Activated gamma-delta T cell treated with Interleukin-2 at 50 U/mL for 16 hours (primary cell): ENCODE measurements at places on chromosomes 4 and X.

DNA sequence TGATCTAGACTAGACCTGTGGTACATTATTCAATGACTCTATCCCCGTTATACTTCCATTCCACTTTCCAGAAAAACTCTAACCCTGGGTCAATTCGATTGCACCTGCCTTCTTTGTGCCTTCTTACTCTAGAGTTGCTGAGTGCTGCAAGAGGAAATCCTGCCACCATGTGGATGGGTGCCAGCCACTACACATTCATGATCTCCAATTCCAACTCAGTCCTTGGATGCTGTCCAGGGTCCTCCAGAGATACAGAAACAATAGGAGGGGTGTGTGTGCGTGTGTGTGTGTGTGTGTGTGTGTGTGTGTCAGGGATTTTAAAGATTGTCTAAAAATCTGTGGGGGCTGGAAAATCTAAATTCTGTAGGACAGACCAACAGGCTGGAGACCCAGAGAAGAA, 42.9 kb upstream of the INTS6L start:
- peak; percentile 25 for DNase-seq

- DNase-seq: no peak
Observed at GRCh38 chr4:129248621-129249020, 152.7 kb downstream of the C4orf33 start.

DNA sequence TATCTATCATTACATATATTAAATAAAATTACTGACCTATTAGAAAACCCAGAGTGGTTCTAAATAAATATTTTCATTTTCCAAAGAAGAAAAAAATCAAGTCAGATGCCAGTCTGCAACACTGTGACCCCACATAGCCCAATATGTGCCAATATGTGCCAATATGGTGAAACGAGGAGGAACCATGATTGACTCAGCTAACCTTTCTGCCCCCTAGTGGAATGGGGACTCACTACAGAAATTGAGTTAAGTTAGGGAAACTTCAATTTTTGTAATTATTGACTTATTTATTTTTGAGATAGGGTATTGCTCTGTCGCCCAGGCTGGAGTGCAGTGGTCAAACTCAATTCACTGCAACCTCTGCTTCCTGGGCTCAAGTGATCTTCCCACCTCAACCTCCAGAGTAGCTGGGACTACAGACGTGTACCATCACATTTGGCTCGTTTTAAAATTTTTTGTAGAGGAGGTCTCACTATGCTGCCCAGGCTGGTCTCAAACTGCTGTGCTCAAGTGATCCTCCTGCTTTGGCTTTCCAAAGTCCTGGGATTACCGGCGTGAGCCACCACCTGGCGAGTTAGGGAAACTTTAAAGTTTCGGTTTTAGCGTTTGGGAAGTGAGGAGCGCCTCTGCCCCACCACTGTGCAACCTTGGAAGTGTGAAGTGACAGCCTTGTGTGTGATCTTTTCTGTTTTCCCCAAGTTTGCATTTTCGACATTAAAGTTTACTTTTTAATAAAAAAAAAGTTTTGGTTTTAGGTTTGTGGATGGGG, 116.8 kb upstream of the SHISA3 start:
- DNase-seq: no peak

DNA sequence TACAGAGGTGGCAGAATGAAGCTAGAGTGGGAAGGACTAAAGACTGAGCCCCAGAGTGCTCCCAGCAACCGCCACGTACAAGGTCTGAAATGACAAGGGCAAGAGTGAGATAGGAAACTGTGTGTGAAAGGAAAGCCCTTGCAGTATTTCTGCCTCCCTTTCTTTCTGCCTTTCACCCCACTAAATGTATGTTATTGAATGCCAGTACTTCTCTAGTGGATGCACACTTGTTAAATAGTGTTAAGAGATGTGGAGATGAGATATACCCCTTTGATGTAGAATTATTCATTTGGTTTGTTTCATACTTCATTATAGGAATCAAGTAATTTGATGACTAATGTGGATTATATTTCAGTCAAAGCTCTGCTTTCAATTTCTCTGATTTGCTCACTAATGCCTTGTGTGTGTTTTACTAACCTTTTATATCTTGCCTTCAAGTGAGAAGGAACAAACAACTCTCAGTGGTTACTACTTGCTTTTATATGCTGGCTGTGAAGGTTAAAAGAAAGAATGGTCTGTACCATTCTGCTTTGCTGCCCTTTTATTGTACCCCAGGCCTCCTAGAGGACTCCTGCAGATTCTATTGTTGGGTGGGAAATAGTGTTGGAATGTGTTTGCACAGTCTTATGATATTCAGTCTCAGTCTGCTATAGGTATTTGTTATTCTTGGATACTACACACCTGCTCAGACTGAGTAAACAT, 8.0 kb upstream of the ANXA3 start:
- no peak for DNase-seq

GRCh38 chrX:137945470-137945869, 379.5 kb downstream of the ZIC3 start:
- no peak for DNase-seq

- no peak for DNase-seq
Observed at GRCh38 chr4:7323872-7324650, 110.7 kb downstream of the PSAPL1 start.

- DNase-seq: no peak
Observed at GRCh38 chr4:55517526-55518229, 29.0 kb downstream of the CLOCK start.

GRCh38 chr4:4330794-4331193, 40.7 kb downstream of the ZBTB49 start:
- no peak for DNase-seq

DNA sequence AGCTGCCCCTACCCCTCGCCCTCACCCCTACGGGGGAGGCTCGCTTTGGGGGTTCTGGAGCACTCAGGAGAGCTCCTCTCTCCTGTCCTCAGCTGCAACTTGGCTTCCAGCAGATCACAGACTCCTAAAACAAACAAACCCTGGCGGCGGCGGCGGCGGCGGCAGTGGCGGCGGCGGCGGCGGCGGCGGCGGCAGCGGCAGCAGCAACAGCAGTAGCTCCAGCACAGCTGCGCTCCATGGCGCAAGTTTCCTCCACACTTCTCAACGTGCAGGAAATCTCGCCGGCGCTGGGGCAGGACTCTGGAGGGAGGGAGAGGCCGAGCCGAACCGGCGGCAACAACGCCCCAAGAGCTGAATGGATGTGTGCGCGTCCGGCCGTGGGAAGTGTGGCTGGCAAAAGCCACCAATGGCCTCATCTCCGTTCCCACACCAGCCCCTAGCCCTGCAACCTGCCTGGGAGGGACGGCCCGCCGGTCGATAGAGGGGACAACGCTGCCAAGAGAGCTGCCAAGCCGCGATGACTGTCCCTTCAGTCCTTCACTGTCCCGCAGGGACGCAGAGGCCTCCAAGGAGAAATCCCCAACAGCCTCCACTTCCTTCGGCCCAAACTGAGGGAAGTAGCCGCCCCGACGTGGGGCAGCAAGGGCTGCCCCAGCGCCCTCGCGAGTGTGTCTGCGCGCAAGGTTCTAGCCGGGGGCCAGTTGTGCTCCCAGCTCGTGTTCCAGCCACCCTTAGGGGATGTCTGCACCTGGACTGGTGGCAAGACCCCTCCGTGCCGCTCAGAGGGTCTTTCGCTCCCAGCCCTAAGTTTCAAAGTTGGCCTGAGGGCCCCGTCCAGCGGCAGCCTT, 775 bp downstream of the SHROOM4 start:
- DNase-seq: no peak

DNA sequence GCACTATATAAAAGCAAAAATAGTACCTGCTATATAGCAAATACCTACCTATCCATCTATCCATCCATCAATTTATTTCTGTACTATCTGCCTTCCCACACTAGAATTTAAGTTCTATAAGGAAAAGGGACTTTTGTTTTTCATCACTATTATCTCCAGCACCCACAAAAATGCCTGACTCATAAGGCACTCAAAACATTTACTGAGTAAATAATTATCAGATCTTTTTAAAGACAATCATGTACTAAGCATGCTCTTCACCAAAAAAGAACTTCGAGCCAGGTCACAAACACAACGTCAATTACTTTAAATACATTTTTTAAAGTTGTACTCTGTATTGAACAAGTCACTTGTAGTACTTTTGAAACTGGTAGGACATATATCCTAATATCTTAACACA, 119.9 kb downstream of the FBXW7 start:
- DNase-seq: no peak

DNA sequence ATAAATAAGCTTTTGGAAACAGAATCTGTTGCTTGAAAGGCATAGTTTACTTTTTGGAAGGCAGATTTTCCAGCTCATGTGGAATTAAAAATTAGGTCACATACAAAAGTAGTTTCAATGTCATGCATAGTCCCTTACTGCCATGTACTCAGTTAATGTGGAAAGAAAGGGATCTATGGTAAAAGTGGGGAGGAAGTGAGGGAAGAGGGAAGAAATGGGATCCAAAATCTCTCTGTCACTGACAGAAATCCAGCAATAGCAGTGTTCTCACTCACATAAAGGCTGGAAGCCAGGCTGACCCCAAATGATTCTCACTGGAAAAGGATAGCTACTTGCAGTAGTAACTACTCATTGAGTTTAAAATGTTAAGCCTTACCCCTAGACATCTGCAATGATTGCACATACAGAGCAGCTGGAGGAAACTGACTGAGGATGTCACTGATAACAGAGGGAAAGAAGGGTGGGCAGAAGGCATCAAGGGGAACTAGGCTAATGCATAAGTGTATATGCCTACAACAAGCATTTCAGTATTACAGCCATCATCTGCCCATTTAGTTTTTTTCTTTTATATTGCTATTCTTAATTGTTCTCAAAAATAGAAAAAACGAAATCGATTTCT, 445.6 kb downstream of the FAT4 start:
- DNase-seq: no peak

DNA sequence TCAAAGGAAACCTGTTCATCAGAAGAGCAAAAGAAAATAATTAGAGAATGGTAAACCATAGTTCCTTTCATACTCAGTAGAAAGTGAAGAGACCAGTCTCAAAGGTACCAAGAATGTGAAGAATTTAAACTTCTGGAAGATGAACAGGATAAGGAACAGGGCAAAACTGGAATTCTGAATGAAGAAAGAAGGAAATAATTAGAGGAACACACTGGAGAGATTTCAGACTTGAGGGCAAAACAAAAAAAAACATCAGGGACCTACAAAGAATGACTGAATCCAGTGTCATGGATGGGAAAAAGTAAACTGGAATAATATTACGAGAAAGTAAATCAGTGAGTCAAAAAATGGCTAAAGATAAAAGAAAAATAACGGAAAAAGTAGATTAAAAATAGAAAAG, 245.6 kb upstream of the NEIL3 start:
- DNase-seq: no peak

GRCh38 chrX:41689711-41690110, 938 bp downstream of the GPR34 start:
- DNase-seq: no peak

GRCh38 chrX:107537815-107538214, 88.4 kb downstream of the FRMPD3 start:
- no peak for DNase-seq

DNA sequence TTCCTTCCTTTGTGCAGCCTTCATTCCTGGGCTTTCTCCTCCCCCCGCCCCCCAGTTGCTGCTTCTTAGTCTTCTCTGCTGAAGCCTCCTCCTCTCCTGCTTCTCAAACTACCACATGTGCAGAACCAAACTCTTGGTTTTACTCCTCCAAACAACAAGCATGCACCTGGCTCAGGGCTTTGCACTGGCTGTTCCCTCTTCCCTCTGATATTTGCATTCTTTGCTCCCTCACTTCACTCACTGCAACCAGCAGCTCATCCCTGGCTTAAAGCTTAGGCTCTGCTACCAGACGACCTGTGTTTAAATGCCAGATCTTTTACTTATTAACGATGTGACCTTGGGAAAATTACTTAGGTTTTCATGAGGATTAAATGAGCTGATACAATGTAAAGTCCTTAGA, 51.4 kb downstream of the MED28 start:
- no peak for DNase-seq

DNA sequence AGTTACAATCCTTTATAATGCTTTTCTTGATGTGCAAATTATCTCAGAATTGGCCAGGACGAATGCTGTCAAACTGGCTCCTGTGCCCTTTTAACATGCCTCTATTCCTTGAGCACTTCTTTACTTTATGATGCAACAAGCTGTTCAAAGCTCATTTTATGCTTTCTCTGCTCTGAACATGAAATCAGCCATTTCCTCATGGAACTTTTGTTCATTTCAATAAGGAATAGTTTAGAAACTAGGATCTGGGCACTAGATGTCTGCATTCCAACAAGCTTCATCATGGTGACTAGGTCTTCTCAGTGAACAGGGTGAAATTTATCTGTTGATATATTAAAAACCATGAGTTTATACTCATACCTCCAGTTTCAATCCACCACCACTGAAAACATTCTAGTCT, 87.3 kb upstream of the TEX13A start:
- no peak for DNase-seq

- DNase-seq: no peak
Observed at GRCh38 chr4:110630688-110631402, 8.0 kb upstream of the PITX2 start.

DNA sequence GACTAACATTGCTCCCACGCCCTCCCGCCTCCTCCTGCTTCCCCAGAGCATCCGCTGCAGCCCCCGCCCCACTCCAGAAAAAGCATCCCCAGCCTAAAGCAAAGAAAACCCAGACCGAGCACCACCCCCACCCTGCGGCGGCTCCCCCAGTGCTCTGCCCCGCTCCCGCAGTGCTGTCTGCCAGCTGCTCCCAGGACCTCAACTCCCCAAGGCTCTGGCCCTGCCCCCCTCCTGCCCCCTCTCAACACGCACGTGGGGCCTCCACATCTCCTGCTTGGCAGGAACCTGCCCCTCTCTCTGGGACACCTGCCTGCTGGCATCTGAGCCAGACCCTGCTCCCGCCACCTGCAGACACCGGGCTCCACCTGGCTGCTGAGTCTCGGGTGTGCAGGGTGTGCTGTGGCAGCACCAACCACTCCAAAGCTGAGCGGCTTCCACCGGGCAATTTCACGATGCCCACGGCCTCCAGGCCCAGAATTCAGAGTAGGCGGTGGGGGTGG, 79.4 kb downstream of the FAM53A start:
- DNase-seq: no peak

DNA sequence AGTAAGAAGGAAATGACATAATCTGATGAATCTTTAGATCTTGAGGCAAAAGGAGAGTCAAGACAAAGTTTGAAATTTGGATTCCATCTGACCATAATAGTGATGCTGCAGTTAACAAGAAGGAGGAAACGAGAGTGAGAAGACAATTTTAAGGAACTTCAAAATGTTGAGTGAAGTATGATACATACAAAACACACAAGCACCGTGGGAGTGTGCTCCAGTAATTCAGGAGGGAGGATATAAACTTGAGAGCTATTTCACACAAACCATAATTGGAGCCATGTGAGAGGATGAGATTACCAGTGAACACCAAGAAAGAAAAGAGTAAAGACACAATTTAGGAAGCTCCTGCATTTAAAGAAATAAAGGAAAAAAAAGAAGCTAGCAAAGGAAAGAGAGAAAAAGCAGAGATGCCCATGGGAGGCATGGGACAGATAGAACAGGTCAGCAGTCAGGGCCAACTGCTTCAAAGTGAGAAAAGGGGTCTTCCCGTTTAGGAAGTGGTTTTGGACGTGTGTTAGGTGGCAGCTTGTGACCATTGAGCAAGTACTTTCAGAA, 150.7 kb upstream of the SLC7A11 start:
- no peak for DNase-seq

GRCh38 chr4:82777857-82778525, 20.6 kb downstream of the SCD5 start:
- DNase-seq: no peak

- DNase-seq: no peak
Observed at GRCh38 chrX:30302956-30303355, 6.2 kb downstream of the NR0B1 start.
